ENCODE measurements at places on chromosomes 11 and 22.

DNA sequence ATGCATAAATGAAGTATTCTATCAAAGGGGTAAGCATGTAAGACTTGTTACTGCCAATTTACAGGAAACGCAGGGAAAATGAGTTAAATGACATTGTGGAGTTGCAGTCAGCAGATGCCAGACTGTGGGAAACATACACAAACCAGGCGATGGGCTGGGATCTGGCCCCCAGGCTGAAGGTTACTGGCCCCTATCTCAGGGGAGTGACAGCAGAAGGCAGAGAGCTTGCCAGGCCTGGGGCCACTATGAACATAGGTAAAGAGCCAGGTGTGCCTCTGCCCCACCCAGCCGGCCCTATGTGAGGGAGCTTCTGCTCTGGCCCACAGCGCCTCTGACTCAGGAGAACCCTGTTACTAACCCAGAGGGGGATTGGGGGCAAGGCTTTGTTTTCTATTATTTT is 26.1 kb upstream of the SLC25A1 start:
- DNase-seq: no peak

GRCh38 chr11:61718621-61719302 is 33.7 kb upstream of the MYRF start:
- peak; percentile 86 for DNase-seq

DNA sequence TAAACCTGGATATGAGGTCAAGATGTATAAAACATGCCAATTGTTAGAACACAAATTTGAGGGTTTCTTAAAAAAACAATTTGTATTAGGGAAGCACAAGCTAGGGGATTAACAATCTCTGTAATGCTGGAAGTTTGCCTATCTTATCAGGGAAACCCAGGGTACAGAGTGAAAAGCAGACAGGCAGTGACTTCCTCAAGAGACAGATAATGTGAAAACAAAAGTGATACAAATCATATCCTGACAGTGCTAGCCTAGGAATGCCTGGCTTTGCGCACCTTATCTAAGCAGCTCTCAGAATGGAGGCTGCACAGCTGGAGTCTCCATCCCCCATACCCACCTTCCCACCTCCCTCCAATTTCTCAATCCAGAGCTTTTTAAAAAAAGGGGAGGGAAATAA is 22.5 kb upstream of the RBX1 start:
- peak; percentile 11 for DNase-seq

GRCh38 chr11:75245356-75246005 is 4.9 kb downstream of the TPBGL start:
- DNase-seq: peak; percentile 45

DNA sequence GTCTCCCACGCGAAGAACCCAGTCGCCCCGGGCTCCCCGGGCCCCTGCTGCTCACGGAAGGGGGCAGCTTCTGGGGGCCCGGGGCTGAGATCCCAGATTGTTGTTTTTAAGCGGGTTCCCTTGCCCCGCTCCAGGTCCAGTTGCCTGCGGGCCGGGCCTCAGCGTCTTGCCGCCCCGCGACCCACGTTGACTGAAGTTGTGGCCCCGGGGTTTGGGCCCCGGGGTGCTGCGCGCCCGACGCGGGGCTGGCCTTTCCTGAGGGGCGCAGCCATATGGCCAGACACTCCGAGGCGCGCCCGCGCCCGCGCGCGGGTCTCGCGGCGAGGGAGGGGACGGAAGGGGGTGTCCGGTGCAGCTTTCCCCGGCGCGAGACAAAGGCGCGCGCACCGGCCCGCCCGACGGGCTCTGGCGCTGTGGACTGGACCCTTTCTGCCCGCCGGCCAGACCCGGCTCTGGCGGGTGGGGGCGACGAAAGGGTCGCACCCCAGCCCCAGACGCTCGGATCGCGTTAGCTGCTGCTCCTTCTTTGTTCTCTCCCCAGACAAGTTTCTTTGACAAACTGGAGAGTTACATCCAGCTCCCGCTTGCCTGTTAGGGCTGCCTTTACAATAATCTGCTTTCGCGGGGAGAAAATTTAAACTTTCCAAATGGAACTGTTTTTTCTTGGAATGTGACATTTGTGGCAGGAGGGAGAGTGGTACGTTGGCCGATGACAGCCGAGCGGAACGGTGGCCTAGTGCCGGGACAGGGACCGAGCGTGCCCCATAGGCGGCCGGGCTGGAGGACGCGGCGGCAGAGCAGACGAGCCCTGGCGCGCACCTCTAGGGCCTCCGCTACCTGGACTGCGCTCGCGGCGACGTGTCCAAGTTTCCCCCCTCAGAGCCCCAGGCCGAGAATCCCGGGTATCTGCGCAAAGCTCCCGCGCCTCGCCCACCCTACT is 716 bp downstream of the AMOTL1 start:
- DNase-seq: peak; percentile 57

- peak; percentile 9 for DNase-seq
Measured at GRCh38 chr11:110490886-110491285, 61.1 kb downstream of the FDX1 start.

GRCh38 chr22:50576070-50576469 is 2.2 kb downstream of the CPT1B start:
- peak; percentile 73 for DNase-seq

DNA sequence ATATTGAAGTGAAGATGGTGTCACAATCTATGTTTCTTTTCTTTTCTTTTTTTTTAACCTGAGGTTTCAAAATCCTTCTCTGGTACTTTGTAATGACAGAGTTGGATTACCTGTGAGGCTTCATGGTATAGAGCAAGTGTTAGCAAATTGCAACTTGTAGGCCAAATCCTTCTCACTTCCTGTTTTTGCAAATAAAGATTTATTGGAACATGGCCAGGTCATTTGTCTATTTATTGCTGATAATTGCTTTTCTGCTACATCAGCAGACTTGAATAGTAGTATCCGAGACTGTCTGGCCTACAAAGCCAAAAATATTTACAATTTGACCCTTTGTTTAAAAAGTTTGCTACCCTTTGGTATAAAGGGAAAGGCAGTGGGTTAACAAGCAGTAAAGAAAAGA is 1059.4 kb upstream of the CCDC90B start:
- no peak for DNase-seq

DNA sequence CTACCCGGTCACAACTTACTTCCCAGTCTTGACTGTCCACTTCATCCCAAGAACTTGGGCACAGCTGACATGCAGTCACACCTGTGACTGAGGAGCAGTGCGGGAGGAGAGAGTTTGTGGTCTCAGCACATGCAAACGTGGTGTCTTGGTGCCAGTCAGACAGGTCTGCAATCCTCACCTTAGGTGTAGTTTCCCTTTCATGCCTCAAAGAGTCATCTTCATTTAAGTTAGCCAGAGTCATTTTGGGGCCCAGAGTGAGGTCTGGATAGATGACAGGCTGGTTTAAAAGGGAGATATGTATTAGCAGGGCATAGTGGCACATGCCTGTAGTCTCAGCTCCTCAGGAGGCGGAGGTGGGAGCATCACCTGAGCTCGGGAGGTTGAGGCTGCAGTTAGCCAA is 108.5 kb upstream of the SORL1-AS1 start:
- DNase-seq: no peak

DNA sequence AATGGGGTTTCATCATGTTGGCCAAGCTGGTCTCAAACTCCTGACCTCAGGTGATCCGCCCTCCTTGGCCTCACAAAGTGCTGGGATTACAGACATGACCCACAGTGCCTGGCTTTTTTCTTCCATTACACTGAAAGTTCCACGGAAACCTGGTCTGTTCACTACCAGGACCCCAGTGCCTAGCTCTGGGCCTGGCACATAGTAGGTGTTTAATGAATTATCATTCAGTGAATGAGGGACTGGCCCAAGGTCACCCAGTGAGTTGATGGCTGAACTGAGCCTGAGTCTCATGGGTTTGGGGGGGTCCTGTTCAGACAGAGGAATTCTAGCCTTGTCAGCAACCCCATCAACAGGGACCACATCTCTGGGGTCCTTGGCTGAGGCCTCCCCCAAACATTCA is 3.1 kb downstream of the C11orf86 start:
- DNase-seq: no peak

GRCh38 chr11:128653801-128654231 is 40.1 kb upstream of the FLI1 start:
- no peak for DNase-seq

- peak; percentile 22 for DNase-seq
Measured at GRCh38 chr11:16741473-16741872, 3.0 kb downstream of the C11orf58 start.

DNA sequence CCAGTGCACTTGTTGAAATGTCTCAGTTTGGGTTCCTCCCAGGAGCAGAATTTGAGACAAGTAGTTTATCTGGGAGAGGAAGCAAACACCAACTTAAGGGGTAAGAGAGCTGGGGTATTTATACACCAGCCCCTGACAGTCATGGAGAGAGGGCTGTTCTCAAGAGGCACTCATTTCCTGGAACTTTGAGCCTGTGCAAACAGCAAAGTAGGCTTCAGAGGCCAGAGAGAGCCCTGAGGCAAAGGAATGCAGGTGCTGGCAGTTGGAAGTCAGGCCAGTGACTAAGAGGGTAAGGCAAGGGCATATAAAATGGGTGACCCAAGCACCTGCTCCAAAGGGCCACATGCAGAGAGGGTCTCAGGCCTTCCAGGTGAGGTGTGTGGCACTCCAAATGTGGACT is 16.1 kb downstream of the MS4A18 start:
- DNase-seq: no peak

- DNase-seq: no peak
Measured at GRCh38 chr11:117754030-117754429, 43.0 kb downstream of the DSCAML1 start.

DNA sequence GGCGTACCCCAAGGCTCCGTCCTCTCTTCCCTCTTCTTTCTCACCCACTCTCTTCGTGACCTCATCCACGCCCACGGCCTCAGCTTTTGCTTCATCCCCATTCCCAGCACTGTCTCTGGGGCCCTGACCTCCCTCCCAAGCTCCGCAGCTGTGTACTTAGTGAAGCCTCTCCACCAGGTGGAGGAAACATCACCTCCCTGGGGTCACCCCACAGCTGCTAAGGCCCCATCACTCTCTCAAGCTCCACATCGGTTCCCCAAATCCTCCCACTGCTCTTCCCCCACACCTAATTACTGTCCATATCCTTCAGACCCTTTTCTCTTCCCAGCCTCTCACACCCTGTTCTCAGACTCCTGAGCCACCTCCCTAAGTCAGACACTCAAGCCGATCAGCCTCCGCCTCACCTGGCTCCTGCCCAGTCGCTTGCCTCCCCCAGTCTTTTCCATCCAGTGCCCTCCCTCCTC is 7.9 kb upstream of the SYT7 start:
- peak; percentile 18 for DNase-seq

GRCh38 chr11:5151713-5152153 is 2.8 kb downstream of the OR52A1 start:
- no peak for DNase-seq

DNA sequence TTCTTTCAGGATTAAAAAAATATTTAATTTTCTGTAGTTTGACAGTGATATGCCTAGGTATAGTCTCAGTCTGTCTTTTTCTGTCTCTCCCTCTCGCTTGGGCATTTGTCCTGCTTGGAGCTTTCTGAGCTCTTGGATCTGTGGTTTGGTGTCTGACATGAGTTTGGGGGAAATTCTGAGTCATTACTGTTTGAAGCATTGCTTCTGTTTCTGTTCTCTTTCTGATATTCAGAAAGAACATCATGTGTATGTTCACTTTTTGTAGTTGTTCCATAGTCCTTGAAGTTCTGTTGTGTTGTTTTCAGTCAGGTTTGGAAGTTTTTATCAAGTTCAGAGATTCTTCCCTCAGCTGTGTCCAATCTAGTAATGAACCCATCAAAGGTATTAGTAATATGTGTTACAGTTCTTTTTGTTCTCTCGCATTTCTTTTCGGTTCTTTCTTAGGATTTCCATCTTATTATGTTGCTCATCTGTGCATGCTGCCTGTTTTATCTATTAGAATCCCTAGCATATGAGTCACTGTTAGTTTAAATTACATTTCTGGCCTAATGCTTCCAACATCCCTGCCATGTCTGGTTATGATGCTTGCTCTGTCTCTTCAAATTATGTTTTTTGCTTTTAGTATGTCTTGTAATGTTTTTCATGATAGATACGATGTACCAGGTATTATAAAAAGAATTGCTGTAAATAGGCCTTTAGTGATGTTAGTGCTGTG is 48.4 kb downstream of the DDX10 start:
- DNase-seq: no peak

DNA sequence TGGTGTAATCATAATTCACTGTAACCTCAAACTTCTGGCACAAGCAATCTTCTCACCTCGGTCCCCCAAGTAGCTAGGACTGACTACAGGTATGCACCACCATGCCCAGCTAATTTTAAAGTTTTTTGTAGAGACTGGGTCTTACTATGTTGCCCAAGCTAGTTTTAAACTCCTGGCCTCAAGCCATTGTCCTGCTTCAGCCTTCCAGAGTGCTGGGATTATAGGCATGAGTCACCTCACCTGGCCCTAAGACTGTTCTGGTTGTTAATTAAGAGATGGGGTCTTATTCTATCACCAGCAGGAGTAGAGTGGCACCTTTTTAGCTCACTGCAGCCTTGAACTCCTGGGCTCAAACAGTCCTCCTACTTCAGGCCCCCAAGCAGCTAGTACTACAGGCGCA is 52.0 kb upstream of the DEPDC7 start:
- DNase-seq: no peak

DNA sequence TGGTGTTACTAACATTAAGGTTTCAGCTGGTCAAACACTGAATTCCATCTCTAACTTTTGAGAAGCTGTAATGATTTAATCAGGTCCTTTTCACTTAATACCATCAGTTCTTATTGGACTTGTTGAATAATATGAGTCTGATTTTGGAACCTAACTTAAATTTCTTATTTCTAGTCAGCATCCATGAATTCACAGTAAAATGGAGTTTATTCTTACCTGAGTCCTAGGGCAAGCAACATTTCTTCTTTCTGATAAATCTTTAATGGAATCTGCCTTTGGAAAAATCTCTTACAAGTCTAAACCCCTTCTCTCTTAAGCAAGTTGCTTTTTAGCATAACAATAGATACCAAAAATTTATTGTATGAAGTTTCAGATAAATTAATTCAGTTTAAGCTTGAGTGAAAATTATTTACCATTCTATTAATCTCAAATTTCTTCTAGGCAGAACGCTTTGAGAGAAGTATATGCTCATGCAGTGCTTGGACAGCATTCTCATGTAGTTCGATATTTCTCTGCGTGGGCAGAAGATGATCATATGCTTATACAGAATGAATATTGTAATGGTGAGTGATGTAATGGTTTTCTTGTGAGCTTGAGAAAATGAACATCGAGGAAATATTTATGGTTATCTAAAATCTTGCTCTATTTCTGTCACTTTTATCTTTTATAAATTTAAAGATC is 3.4 kb downstream of the WEE1 start:
- DNase-seq: no peak

GRCh38 chr11:12556788-12557384 is 117.3 kb upstream of the TEAD1 start:
- DNase-seq: peak; percentile 79

GRCh38 chr11:99987821-99988470 is 699.1 kb upstream of the ARHGAP42 start:
- DNase-seq: no peak

- no peak for DNase-seq
Measured at GRCh38 chr11:113506893-113507292, 31.7 kb upstream of the DRD2 start.
